ENCODE measurements at places on chromosomes 1 and 21.

DNA sequence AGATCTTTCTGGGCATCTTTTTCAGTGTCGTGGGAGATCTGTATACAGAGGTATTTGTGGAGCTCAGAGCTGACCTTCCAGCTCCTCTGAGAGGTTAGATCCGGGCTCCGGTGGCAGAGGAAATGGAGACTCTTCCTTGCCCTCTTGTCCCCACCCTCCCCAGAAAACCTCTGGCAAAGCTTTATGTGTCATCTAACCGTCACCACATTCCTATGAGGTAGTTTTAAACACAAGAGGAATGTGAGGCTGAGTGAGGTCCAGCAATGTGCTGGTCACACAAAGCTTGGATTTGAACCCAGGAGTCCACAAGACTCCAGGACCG is 1.2 kb downstream of the CD160 start:
- DNase-seq: no peak

DNA sequence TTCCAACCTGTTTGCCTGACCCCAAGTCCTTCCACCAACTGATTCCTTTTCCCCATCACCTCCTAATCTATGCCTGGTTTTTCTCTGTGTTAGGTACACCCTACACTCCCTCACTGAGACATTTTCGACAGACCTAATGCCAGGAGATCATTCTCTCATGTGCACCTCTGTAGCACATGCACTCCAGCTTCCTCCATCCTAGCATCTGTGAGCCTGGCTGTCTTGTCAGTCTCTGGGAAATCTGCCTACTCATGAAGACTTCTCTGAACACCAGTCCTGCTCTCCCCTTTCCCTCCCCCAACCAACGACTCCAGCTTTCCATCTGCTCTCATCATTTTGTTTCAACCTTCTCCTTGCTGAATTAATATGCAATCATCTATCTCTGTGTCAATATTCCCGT is 987 bp downstream of the MED8 start:
- DNase-seq: no peak

DNA sequence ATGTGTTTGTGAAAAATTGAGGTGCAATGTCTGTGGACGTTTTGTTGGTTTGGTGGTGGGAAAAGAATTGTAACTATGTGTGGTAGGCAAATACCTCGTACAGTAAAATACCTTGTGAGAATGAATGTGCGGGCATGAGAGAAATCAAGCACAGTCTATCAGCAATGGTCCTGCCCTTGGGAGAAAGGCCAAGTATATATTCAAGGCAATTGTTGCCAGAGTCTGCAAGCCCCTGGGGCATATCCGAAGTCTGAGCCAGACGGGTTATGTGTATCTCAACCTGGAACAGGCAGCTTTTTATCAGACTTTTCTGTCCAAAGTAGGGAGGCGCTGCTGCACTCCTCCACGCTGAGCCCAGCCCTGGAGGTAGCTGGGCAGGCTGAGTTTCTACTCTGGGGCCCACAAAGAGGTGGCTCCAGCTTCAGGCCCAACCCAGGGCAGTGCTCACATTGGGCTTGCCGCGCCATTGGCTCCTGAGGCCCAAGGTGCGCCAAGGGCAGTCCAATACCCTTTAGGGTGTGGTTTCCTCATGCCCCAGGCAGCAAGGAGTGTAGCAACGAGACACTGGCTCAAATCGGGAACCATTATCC is 9.4 kb upstream of the GNL2 start:
- DNase-seq: no peak

DNA sequence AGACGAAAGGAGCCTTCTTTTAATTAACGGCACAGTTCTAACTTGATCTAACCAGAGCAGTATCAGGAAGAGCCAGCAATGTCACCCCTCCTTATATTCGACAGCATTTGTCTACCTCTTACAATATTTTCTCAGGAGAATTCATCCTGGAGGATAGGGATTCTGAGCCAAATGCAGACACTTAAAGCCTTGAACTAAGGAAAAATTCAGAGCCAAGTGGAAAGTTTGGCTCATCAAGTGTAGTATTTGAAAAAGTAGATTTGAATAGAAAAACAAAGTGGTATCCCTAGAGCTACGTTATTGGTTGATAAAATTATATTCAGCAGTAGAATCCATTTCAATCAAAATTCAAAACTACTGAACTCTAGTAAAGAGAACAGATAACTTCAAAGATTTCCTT is 732.0 kb upstream of the ADGRL2 start:
- no peak for DNase-seq

DNA sequence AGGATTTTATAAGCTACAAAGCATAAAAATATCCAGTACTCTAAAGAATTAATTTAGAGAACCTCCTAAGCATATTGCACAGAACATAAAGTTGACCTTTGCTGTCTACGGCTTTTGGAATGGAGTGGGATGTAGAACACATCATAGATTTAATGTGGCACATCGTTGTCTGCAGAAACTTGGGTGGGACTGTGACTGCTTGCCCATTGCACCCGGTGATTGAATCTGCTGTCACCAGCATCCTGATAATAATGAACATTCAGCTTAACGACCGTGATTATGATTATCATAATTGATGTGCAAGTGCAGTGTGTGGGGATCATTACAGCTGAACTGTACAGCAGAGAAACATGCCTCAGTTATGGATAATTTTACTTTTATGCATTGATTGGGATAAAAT is 181.9 kb downstream of the SPATA17 start:
- no peak for DNase-seq

- DNase-seq: no peak
Measured at GRCh38 chr1:95954585-95954984, 720.6 kb downstream of the RWDD3 start.

DNA sequence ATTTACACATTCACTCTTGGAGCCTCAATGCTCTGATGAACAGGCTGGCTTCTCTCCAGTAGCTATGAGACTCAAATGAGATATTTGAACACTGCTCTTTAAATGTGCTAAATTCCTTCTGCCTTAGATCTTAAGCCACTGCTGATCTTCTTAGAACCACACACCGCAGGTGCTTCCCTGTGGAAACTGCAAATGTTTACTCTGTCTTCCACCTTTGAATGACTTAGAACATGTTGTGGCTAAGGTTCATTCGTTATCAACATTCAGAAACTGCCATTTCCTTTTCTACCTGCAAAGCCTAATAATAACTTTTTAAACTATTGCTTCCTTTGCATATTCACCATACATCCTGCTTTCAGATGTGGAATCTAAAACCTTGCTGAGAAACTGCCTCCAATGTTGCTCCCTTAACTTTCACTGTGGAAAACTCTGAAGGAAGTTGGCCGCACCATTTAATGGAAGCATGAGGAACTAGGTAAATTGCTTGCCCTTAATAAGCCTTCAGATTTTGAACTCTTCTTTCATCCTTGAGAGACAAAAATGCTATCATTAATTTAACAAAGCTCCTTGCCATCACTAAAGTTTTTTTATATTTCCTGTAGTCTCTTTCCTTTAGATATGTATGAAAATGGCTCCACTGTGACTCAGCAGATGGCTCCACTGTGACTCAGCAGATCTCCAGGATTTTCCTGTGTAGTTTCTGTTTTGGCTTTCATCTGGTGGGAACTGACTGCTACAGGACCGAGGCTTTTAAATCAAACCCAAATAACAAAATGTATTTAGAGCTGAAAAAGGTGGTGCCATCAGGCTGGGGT is 143.8 kb downstream of the TNFSF18 start:
- no peak for DNase-seq

GRCh38 chr1:198019126-198019525 is 102.0 kb downstream of the LHX9 start:
- no peak for DNase-seq

- no peak for DNase-seq
Measured at GRCh38 chr1:107782217-107782845, 182.6 kb downstream of the VAV3 start.

- no peak for DNase-seq
Measured at GRCh38 chr21:45845063-45845769, 136.4 kb upstream of the COL6A1 start.

DNA sequence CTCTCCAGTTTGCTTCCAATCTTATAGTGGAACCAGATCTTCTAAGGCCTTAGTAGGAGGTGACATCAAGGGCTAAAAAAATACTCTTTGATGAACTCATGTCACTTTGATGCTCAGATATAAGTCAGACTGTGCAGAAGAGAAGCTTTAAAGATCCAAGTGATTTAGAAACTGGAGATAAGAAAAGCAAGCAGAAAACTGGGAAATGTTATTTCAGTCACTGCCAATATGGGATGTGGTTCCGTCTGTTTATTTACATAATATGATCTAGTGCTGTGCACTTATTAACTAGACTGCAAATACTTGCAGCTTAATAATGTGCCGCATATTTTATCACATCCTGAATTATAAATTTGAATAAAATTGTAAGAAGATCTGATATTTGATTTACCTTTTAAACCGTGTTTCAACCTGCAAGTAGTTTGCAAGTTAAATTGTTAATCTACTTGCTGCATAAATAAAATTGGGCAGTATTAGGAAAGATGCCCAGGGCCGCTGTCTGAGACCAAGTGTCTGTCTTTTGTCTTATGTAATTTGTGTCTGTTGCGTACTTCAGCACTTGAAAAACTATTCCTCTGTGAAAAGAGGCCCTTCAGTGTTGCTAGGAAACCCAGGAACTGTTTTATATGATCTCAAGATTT is 29.6 kb downstream of the CXADR start:
- no peak for DNase-seq

GRCh38 chr21:26965907-26966581 is 844 bp downstream of the ADAMTS5 start:
- peak; percentile 34 for DNase-seq

DNA sequence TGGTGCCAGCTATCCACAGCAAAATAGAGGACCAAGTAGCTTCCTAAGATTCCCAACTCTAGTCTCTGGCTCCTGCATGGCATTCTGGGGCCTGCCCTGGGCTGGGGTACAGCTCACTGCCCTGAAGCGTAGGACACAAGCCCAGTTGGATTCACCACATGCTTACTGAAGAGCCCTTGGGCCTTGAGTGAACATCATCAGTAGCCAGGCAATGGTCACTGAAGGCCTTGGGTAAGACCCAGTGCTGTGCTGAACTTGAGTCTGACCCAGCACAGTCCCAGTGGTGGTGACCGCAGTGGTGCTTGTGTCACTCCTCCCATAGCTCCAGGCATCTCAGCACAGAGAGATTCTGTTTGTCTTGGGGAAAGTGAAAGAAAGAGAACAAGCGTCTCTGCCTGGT is 7.7 kb upstream of the LCE3A start:
- DNase-seq: no peak

- DNase-seq: no peak
Measured at GRCh38 chr21:44867999-44868700, 5.3 kb downstream of the PTTG1IP start.

GRCh38 chr1:38043036-38043747 is 3.4 kb downstream of the POU3F1 start:
- no peak for DNase-seq

GRCh38 chr1:210951279-210951678 is 182.7 kb downstream of the KCNH1 start:
- DNase-seq: no peak

- no peak for DNase-seq
Measured at GRCh38 chr1:185412385-185413087, 95.5 kb upstream of the IVNS1ABP start.

DNA sequence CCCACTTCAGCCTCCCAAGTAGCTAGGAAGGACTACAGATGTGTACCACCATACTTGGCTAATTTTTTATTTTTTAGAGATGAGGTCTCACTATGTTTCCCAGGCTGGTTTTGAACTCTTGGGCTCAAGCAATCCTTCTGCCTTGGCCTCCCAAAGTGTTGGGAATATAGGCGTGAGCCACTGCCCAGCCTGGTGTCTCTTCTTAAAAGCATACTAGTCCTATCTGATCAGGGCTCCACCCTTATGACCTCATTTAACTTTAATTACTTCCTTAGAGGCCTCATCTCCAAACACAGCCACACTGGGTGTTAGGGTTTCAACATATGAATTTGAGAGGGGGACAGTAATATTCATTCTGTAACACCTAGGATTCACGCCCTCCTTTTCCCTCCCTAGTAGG is 130.9 kb downstream of the GLIS1 start:
- DNase-seq: no peak

- DNase-seq: no peak
Measured at GRCh38 chr1:33902486-33903209, 38.8 kb downstream of the HMGB4 start.

GRCh38 chr1:147292012-147292411 is 49.5 kb downstream of the CHD1L start:
- DNase-seq: no peak

- DNase-seq: no peak
Measured at GRCh38 chr1:13570924-13571323, 12.7 kb upstream of the PDPN start.

DNA sequence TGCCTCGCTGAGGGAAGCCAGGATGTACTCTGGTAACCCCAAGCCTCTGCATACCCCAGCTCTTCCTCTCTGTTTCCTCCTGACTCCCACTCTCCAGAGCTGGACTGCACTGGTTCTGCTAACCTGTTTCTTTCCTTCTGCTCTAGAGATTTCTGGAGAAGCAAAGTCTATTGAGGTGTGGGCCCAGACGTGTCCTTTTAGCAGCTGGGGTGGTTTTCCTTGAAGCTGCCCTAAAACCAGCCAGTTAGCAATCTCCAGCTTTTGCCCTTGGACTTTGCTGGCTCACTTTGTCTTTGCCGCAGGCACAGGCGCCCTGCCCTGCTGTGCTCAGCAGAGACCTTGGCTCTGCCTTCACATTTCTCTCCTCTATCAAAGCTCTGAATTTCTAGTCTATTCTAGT is 171.8 kb upstream of the IVNS1ABP start:
- DNase-seq: no peak

DNA sequence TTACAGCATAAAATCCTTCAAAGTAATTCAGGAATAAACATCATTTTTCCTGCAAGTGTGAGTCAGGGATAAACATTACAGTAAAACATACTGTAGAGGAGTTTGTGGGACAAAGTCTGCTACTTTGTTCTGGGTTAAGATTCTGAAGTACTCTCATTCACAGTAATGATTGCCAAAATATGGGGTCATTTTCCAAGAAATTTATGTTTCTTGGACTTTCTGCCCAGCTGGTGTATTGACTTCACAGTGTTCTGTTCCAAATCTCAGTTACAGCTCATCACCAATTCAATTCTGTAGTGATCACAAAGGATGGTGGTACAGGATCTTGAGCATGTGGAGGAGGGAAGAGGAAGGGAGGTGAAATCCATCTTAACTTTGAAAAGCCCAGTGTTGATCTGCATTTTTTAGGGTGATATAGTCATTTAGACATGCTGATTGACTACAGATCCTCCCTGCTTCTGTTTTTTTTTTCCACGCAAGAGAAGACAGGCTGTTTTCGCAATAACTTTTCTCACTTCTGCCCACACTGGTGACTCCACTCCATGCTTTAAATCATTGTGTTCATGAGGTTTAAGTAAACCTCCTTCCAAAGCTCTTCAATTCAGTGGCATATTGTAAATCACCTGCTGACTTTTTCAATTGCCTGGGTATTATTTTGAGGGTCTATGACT is 60.4 kb upstream of the C1orf53 start:
- no peak for DNase-seq

- DNase-seq: no peak
Measured at GRCh38 chr1:221125976-221126375, 246.7 kb downstream of the HLX start.

GRCh38 chr1:5595531-5596170 is 396.6 kb downstream of the NPHP4 start:
- DNase-seq: no peak
